ENCODE measurements at places on chromosomes 16 and 17.

DNA sequence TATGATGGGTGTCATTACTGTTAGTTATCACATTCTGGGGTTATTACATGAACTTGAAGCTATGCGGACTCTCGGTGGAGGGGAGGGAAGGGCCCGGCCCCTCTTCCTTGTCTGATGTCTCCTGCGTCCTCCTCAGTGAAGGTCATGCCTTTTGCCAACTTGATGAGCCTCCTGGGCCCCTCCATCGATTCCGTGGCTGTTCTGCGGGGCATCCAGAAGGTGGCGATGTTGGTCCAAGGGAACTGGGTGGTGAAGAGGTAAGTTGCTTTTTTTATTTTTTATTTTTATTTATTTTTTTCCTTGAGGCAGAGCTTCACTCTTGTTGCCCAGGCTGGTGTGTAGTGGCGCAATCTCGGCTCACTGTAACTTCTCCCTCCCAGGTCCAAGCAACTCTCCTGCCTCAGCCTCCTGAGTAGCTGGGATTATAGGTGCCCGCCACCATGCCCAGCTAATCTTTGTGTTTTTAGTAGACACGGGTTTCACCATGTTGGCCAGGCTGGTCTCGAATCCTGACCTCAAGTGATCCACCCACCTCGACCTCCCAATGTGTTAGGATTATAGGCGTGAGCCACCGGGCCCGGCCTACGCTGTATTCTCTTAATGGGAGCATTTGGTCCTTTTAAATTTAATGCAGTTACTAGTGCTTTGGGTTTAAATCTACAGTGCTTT is 21.6 kb downstream of the POLR3E start:
- DNase-seq: peak; percentile 31

DNA sequence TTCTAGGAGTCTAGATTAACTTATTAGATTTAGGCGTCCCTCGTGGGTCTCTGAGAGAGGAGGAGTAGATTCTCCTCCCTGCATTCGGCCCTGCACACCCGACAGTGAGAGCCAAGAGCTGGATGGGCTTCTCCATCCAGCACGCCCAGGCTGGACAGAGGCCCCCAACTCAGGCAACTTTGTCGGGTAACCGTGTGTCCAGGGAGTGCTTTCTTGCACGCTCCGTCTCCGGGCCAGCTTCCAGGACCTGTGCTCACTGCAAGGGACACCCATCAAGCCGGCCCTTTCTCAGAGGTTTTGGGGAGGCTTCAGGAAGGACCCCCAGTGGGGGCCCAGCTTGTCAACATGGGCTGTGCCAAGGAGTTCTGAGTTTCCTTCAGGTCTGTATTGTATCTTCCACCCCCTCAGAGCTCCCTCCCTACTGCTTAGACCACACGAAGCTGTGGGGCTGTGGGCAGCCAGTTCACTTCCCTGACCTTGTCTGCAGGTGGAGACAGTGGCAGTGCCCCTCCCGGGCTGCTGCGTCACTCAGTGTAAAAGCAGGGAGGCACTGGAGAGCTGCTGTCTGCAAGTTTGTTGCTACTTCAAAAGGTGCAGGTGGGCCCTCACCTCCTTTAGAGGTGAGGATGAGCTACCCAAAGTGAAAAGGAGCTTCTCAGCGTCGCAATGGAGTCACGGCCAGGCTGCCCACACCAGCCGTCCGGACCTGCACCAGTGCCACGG is 24.0 kb upstream of the C16orf78 start:
- no peak for DNase-seq

DNA sequence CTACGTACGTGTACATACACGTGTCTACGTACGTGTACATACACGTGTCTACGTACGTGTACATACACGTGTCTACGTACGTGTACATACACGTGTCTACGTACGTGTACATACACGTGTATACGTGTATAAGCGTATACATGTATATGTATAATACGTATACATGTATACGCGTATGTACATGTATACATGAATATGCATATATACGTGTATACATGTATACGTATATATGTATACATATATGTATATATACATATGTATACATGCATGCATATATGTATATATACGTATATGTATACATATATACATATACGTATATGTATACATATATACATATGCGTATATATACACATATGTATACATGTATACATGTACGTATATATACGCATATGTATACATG is 22.2 kb upstream of the PYY start:
- DNase-seq: no peak

DNA sequence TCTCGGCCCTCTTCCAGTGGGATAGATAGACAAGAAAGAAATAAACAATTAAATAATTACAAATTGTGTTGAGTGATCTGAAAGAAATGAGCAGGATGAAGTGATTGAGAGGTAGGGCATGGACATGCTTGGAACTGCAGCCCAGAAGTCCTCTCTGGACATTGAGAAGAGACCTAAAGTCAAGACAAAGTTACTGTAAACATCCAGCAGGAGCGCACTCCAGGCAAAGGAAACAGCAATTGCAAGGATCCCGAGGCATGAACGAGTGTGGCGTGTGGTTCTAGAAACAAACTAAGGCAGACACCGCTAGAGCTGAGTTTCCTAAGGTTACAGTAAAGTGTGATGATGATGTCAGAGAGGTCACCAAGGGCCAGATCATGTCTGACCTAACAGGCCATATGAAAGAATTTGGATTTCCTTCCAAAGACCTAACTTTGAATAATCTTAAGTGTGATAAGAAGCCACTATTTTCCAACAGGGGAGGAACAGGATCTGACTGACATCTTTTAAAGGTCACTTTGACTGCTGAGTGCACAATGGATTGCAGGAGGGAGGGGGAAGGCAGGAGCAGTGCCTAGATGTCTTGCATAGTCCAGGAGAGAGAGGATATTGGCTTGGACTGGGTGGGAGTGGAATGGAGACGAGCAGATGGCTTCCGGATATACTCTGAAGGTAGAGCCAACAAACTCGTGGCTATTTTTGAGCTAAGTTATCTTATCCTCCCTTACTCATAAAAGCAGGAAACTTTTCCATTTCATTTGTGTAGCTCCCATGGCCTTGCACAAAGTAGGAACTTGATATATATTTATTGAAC is 19.0 kb downstream of the ABCC12 start:
- DNase-seq: no peak

DNA sequence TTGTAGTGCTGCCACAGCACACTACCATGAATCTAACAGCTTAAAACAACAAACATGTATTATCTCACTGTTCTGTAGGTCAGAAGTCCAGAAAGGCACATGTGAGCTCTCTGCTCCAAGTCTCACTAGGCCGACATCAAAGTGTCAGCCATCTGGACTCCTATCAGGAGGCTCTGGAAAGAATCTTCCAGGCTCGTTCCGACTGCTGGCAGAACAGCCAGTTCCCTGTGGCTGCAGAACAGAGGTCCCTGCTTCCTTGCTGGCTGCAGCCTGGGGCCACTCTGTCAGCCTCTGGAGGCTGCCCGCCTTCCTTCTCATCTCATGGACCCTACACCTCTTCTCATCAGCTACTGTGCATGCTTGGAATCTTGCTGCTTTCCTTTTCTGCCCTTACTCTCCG is 168.9 kb downstream of the CBLN1 start:
- DNase-seq: no peak

GRCh38 chr17:77404812-77405581 is 264.2 kb downstream of the SEC14L1 start:
- DNase-seq: peak; percentile 71

Data from activated CD8-positive, alpha-beta memory T cell treated with anti-CD3 and anti-CD28 coated beads for 1 hour (primary cell).